ENCODE measurements at places on chromosomes 7 and 10.

DNA sequence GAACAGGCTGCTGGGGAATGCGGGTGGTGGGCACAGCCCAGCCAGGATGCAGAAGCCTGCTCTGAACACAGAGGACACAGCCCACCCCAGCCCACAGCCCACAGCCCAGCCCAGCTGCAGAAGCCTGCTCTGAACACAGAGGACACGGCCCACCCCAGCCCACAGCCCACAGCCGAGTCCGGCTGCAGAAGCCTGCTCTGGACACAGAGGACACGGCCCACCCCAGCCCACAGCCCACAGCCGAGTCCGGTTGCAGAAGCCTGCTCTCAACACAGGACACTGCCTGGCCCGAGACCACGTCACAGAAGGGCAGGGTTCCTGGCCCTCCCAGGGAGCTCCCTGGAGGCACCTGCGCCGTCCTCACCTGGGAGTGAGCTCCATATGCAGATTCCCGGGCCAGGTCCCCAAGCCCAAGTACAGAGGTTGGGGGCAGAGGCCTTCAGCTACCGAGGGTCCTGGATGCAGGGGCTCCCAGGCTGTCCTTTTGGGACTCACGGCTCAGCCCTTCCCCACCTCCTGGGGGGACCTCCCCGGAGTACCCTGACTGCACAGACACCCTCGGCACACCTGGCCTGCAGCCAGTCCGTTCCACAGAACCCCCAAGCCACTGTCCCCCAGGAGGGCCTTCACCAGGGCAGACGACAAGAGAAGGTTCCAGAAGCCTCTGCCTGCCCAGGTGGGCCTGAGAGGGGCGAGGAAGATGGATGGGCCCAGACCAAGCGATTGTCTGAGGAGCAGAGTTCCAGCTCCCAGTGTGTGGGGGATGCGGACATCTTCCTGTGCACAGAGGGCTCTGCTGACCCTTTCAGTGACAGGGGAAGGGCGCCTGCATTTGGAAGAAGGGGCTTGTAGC lies 23.7 kb upstream of the FOXL3 start:
- DNase-seq, result no peak

- DNase-seq, result no peak
These were observed 36.5 kb upstream of the AKR1C2 start for GRCh38 chr10:5040010-5040673.

DNA sequence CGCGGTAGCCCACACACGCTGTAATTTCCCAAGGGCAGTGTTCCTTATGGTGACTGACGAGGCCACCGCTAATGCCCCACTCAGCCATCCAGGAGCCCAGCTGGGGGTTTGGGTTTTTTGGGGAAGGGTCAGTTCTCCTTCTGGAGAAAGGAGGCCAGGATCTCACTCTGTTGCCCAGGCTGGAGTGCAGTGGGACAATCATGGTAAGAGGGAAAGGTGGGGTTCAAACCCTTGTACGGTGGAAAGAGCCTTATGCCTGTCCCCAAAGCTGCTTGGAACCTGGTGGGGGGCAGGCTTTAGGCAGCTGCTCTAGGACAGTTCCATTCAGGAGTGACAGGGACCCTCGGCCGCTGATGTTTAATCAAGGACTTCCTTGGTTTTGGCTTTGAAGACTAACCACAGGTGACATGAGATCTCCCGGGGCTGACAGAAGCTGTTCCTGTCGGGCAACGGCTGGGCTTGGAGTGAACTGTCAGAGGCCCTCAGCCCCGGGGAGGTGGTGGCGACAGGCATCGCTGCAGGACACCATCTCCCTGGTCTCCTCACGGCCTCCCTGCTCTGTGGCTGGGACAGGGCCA lies 84.5 kb downstream of the CARD11 start:
- DNase-seq, result no peak

DNA sequence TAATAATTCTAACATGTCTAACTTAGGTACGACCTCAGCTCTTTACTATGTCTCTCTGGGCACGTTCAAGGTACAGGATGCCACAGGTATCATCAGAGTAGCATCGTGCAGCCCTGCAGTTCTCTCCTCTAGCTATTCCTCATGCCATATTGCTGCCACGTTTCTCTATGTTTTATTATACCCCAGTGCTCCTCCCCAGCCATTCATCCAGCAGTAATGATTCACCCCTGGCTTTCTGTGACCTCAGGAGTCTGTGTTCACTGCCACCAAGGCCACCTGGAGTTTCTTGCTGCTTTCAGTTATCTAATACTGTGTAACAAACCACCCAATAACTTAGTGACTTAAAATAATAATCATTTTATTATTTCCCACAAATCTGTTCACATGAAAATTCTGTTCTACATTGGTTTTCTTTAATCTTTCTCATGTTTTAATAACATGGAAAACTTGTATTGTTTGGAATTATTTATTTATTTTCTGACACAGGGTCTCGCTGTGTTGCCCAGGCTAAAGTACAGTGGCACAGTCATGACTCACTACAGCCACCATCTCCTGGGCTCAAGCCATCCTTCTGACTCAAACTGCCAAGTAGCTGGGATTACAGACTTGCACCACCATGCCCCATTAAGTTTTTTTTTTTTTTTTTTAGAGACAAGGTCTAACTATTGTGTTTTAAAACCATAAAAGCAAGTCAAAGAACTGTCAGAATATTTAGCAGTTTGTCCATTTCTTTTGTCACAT lies 21.8 kb downstream of the REEP3 start:
- DNase-seq, result no peak

- DNase-seq, result no peak
These were observed 503.8 kb downstream of the LRMDA start for GRCh38 chr10:75935240-75935639.

DNA sequence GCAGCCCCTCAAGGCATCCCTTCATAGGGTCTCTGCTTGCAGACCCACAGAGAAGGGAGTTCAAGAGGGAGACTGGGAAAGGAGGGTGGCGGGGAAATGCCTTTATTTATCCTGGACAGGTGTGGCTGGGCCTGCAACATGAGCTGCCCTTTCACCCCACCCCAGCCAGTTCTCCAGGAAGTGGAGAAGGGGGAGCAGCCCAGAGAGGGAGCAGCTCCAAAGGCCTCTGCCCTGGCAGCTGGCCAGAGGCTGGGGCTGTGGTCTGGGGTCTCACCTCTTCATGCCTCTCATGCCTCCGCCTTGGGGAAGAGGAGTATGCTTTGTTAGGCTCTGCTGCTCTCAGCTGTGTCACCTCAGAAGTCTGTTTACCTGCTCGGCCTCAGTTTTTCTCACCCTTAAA lies 3.1 kb downstream of the LDB3 start:
- DNase-seq, result no peak

- DNase-seq, result no peak
These were observed 339.5 kb downstream of the WDR37 start for GRCh38 chr10:1395481-1396296.
